ENCODE measurements at places on chromosomes 7 and 10.

DNA sequence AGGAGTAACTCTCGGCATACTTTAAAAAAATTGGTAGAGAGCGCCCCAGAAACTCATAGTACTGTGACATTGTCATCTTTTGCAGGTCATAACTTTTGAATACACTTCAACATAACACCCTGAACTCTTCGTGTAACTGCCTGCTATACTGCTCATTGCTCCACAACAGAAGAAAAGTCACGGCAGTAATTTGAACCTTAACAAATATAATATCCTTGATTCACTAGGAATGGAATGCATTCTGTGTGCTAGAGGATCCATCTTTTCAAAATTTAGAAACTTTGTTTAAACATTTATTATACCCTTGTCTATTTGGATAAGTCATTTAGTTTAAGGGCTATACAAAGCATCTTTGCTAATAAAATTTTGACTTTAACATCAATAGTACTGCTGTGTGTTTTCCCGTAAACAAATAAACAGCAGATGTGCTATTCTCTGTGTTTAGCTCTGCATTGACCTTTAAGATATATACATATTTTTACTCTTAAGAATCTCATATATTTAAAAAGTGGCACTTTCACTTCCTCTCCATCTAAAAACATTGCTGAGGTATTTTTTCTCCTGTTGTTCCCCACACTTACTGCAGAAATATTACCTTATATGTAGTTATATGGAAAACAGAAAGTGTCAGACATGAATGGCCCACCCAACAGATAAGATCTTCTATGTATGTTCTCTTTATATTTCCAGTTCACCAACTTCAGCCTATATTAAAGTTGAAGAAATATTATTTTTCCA, 217.6 kb upstream of the TMEM229A start:
- DNase-seq = no peak

DNA sequence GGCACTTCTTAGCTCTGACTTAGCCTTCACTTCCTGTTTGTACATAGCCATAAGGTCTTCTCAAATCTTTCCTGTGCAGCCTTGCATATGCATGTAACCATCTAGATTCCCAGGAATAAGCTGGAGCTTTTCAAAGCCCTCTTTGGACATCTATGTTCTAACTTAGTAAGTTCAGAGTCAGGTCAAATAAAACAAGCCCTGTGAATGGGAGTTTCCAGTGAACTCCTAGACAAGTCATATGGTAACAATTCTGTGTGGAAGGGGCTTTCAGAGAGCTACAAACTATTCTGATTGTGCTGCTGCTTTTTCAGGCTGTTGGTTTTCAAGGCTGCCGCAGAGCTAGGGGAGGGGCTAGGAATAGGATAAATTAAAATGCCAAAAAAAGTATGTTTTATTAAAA, 208.4 kb upstream of the AKR1E2 start:
- DNase-seq = no peak

- no peak for DNase-seq
Measured at GRCh38 chr7:3961857-3962503, 660.9 kb downstream of the SDK1 start.

GRCh38 chr7:77338883-77339629, 77.1 kb downstream of the GSAP start:
- no peak for DNase-seq

GRCh38 chr10:29691564-29692072, 56.8 kb upstream of the SVIL start:
- DNase-seq = no peak

GRCh38 chr7:155590215-155591018, 44.1 kb upstream of the CNPY1 start:
- no peak for DNase-seq

- DNase-seq = no peak
Measured at GRCh38 chr7:95264363-95264891, 59.9 kb downstream of the PON1 start.

GRCh38 chr7:71144963-71145362, 13.0 kb downstream of the GALNT17 start:
- DNase-seq = no peak

- DNase-seq = no peak
Measured at GRCh38 chr7:50352282-50352681, 47.8 kb downstream of the IKZF1 start.

- DNase-seq = no peak
Measured at GRCh38 chr7:31372231-31372959, 31.9 kb upstream of the NEUROD6 start.

DNA sequence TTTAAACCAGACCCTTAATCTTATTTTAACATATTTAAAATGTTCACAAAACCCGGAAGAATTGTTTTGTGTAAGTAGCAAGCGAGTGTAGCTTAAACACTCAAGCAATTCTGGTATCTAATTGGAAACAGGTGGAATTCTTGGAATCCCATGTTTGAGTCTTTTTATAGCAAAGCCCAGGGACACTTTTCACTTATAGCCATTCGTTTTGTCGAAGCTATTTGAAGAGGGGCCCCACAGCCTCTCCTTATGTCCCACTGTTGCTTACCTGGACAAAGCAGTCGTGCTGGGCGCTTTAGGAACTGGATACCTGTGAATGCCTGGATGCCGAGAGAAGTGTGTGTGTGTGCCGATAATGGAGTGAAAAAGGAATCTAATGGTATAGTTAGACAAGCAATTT, 3.3 kb downstream of the CUX1 start:
- no peak for DNase-seq

DNA sequence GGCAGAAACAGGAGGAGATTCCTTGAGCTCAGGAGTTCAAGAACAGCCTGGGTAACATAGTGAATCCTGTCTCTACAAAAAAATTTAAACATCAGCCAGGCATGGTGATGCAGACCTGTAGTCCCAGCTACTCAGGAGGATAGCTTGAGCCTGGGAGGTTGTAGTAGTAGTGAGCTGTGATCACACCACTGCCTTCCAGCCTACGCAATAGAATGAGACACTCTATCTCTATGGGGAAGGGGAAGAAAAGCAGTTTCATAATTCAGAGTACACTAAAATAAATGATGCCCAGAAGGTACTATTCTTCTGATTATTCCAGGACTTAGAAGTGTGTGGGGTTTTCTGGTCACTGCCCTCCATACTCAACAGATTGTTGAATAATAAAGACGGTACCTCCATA, 177.3 kb downstream of the KMT2E start:
- DNase-seq = no peak

- DNase-seq = no peak
Measured at GRCh38 chr10:2280713-2281300, 543.5 kb upstream of the ADARB2 start.

DNA sequence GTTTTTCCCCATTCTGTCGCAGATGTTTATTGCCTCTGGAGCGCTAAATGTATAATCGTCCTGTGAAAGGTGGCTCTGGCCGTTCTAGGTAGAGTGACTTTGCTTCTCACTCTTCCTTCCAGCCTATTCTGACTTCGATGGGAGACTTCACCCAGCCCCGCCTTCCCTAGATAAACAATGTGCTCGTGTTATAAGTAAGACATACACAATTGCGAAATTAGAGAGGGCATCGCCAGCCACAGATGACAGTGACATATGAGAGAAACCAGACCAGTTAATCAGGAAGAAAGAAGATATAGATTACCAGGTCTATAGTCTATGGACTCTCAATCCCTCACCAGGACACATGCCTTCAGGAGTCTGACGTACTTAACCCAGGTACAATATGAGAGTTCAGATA, 1050.5 kb upstream of the AUTS2 start:
- no peak for DNase-seq

DNA sequence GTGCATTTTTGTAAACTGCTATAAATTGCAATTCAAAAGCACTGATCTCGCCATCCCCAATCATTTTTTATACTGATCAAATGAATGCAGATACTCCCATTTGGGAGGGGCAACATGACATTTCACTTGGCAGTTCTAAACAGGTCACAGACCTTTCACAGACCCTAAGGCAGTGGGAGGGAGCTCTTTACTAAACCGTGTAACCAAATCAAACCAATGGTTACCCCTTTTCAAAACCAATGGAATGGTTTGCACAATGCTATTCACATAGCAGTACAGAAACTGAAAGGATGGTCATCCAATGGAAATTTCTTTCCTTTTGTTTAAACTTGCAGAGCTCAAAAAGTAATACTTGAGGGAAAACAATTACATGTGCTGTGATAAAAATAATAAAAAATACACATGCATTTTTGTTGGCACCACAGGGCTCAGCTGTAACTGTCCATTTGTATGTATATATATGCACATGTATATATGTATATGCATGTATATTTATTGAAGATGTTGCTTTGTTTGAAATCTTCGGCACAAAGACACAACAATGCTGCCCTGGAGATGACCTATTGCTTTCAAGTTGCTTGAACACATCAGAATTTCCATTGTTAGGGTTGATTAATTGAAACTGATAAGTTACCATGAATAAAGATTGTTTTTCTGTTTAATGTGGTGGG, 14.0 kb downstream of the PTF1A start:
- DNase-seq = no peak

- DNase-seq = no peak
Measured at GRCh38 chr10:4240608-4241197, 455.7 kb upstream of the KLF6 start.

- no peak for DNase-seq
Measured at GRCh38 chr10:100528921-100529474, 673 bp downstream of the NDUFB8 start.
